LNCaP clone FGC (cell line): ENCODE measurements at places on chromosomes 12 and 14.

GRCh38 chr12:41576925-41577324, 388.8 kb downstream of the PDZRN4 start:
- DNase-seq, result no peak

GRCh38 chr12:25135531-25136154, 59.3 kb downstream of the DNAI7 start:
- no peak for DNase-seq

GRCh38 chr14:90317286-90317685, 14.5 kb downstream of the NRDE2 start:
- no peak for DNase-seq

- DNase-seq, result no peak
Observed at GRCh38 chr14:71586131-71586897, 345.9 kb upstream of the RGS6 start.

GRCh38 chr14:93049867-93050331, 65.8 kb downstream of the ITPK1 start:
- DNase-seq, result peak; percentile 28

GRCh38 chr14:75711105-75711795, 50.2 kb downstream of the TTLL5 start:
- DNase-seq, result no peak

DNA sequence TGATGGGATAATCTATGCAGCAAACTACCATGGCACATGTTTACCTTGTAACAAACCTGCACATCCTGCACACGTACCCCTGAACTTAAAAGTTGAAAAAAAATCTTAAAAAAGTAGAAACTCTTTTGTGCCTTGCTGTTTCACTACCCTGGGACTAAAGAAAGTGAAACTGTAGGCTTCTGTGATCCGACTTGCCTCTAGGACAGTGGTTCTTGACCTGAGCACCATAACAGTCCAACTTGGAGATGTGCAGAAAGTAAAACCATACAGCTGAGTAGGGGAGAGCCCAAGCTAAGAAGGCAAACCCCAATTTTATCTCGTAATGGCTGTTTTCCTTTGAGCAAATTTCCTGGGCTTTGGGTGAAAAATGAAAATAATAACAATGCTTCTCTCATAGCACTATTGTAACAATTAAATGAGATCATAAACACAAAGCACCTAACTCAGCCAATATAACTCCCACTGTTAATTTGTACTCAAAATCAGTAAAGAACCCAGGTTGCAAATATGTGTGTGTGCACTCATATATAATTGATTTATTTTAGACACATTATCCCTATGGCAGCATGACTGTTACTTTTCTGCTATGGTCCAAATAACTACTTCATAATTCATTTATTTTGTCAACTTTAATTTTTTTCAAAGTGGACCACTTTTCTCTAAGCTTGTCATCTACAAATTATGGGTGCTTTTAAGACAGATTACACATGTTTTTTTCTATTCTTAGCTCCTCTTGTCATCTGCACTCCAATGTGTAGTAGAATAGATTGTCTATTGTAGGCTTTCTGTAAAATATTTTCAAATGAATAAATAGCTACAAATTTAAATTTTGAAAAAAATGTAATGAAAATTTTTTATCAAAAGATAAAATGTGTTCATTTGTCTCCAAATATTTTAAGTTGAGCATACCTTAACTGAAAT, 334.9 kb downstream of the BTG1 start:
- no peak for DNase-seq

DNA sequence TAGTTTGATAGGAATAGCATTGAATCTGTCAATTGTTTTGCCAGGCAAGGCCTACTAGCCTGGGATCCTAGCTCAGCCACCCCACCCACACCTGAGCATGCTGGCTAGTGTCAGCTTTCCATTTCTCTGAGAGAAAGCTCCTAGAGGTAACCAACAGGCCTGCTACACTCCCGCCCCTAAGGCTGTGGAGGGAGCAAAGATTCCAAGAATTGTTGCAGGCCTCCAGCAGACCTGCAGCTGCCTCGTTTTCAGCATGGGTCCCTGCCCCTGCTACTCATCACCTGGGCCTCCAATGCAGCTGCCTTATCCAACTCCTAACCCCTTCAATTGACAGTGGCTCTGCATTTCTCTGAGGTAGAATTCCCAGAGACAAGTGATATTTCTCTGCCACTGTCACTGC, 852.4 kb upstream of the MDGA2 start:
- DNase-seq, result no peak
